Endothelial cell of umbilical vein (primary cell): ENCODE measurements at places on chromosomes 1 and 21. TPM values are rescaled to one million over a fixed set of nuclear protein-coding genes. Genes with fewer than 3 reads are reported as not detected.

Gene DIO1
- not detected in 2 replicates for total RNA-seq

Gene AIRE
- 0.11 TPM in 1 of 2 replicates, not detected in the other for total RNA-seq

Gene CLDN14
- 0.62 and 1.0 TPM in 2 replicates for total RNA-seq

- H3K36me3 ChIP-seq = no peaks in the 10 kb centered on the region
- no peak overlapping the region for H3K27ac ChIP-seq
- no peaks in the 10 kb centered on the region for H3K4me1 ChIP-seq
- no peak for DNase-seq
Observed at GRCh38 chr1:182644886-182645285, 39.5 kb downstream of the RGS8 start.

DNA sequence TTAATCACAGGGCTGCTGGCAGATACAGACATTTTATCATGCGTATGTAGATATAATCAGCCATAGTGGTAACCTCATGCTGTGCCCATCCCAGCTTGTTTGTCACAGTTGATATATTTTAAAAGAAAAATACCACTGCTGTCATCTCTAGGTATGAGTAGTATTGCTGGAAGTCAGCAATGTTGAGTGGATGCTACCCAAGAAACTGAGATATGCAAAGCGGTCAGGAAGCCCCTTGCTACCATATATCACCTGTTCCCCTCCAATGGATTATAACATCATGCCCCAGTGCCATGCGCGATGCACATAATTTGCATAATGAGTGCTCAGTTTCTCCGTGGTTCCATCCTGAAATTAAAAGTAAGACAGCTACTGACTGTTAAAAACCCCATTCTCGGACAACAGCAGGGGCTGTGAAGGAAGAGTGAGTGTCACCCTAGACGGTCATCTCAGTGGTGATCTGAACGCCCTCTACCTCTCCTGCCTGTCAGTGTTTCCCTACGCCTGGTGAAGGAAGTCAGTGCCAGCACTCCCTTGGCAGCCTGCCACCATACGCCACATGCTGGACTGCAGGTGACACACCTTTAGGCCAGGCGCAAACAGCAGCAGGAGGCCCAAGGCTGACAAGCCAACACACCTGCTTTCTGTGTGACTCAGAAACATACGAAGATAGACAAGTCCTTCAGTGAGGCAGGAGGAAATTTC is 2.7 kb downstream of the IL10RB start:
- no peaks in the 10 kb centered on the region for H3K36me3 ChIP-seq
- DNase-seq = no peak
- no peak overlapping the region for H3K4me3 ChIP-seq
- no peaks in the 10 kb centered on the region for H3K27me3 ChIP-seq
- peaks cover 20% of the 10 kb centered on the region for H3K4me1 ChIP-seq
- no peak overlapping the region for H3K27ac ChIP-seq

DNA sequence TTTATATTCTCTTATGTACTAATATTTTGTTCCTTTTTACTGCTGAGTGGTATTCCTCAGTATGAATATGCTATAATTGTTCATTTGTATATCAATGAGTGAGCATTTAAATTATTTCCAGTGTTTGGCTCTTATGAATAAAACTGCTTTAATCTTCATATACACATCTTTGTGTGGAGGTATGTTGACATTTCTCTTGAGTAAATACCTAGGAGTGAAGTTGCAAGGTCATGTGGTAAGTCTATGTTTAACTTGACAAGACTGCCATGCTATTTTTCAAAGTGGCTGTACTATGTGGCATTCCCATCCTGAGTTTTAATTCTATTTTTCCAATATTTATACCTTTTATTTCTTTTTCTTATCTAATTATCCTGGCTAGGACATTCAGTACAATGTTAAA is 124.2 kb downstream of the ADSS2 start:
- H3K4me3 ChIP-seq = no peak overlapping the region
- DNase-seq = no peak
- H3K27me3 ChIP-seq = no peaks in the 10 kb centered on the region
- peaks cover 30% of the 10 kb centered on the region for H3K4me1 ChIP-seq
- no peak overlapping the region for H3K27ac ChIP-seq

DNA sequence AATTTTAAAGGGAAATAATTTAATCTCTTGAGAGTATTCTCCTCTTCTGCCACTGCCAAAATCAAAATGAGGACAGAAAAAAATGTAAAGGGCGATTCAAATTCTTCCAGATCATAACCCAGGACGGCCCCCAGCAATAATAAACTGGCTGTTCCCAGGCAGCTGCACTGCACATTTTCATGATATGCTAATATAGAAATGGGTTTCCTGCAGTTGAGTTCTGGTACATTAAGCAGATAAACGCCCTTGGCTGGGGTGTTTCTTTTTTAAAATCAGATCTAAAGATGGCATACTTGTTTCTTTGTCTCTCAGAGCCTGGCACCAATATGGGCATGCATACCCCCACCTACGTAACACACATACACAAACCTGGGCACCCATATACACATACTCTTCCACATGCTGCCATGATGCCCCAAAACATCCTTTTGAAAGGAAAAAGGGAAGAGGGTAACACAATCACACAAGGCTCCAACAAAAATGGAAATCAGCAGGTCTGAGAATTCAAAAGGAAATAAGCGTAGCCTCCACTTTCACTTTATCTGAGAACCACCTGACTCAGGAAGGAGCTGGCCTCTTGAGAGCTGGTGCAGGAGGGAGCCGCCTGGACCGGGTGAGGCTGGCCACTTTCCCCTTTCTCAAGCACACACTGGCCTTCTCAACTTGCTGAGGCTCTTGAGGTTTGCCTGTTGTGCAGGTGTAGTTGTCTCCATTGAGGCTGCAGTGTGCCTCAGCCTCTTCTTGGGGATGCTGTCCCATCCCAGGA is 653.4 kb downstream of the KIF26B start:
- no peak for DNase-seq
- no peaks in the 10 kb centered on the region for H3K27me3 ChIP-seq
- no peaks in the 10 kb centered on the region for H3K36me3 ChIP-seq
- no peaks in the 10 kb centered on the region for H3K4me1 ChIP-seq

DNA sequence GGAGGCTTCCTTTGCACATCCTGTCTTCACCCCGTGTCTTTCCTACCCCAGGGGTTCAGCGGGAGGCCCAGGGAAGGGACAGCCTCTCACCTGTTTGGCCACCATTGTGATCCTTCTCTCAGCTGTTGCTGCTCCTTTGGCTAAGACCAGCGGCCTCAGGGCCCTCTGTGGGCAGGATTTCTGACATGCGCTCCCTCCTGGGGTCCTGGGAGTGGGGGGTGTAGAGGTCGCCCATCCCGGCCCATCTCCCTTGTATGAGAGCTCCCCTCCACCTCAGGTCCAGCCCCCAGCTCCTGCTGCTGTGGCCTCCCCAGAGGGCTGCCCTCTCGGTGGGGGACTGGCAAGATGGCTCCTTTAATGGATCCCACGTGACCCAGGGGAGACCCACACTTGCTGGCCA is 120.5 kb downstream of the PRDM2 start:
- no peaks in the 10 kb centered on the region for H3K36me3 ChIP-seq
- H3K4me1 ChIP-seq = no peaks in the 10 kb centered on the region
- no peak for DNase-seq
- H3K27ac ChIP-seq = no peak overlapping the region

- DNase-seq = no peak
- H3K27me3 ChIP-seq = no peaks in the 10 kb centered on the region
- peaks cover 8% of the 10 kb centered on the region for H3K4me1 ChIP-seq
- H3K27ac ChIP-seq = no peak overlapping the region
- no peaks in the 10 kb centered on the region for H3K36me3 ChIP-seq
Observed at GRCh38 chr1:206703661-206704060, 19.0 kb downstream of the MAPKAPK2 start.

GRCh38 chr21:33189824-33190223 is 39.9 kb upstream of the IFNAR2 start:
- peaks cover 30% of the 10 kb centered on the region for H3K27me3 ChIP-seq
- DNase-seq = no peak
- H3K27ac ChIP-seq = no peak overlapping the region
- H3K4me3 ChIP-seq = no peak overlapping the region
- no peaks in the 10 kb centered on the region for H3K4me1 ChIP-seq
- no peaks in the 10 kb centered on the region for H3K36me3 ChIP-seq

- no peak overlapping the region for H3K4me3 ChIP-seq
- DNase-seq = no peak
- no peaks in the 10 kb centered on the region for H3K4me1 ChIP-seq
- H3K36me3 ChIP-seq = no peaks in the 10 kb centered on the region
Observed at GRCh38 chr21:33981391-33982101, 65.9 kb upstream of the ATP5PO start.
